IMR-90 (cell line): ENCODE measurements at places on chromosomes 2 and 18.

- DNase-seq = no peak
These were observed 457.2 kb upstream of the MEX3C start for GRCh38 chr18:51654488-51655326.

GRCh38 chr2:120432976-120433815, 87.3 kb downstream of the INHBB start:
- DNase-seq = no peak

GRCh38 chr2:79327460-79327859, 167.9 kb upstream of the REG3A start:
- DNase-seq = no peak

GRCh38 chr18:48007955-48008701, 77.7 kb upstream of the SMAD2 start:
- no peak for DNase-seq

- DNase-seq = peak; percentile 90
These were observed at the start of gene SPTBN1 for GRCh38 chr2:54455563-54456361. SPTBN1 (plus strand) TSS chr2:54456327; CDS start chr2:54526419, 70,092 bp downstream.

DNA sequence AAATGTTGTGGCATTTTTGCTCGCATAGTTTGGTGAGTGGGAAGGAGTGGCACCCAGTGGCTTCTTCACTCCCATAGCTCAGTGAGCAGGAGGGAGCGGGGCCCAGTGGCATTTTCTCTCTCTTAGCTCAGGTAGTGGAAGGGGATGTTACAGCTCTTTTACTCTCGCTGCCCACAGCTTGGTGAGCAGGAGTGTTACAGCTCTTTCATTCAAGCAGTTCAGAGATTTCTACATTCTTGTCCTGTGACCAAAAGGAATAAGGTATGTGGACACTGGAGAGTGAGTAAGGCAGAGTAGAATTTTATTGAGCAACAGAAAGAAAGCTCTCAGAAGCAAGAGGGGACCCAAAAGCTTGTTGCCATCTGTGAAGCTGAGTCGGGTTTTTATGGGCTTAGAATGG, 192.4 kb downstream of the SPAG16 start:
- no peak for DNase-seq

- DNase-seq = no peak
These were observed 25.1 kb upstream of the TXNDC2 start for GRCh38 chr18:9860682-9861081.
